ENCODE measurements at places on chromosomes 3 and 15.
A peak's percentile ranks its signal among the peaks of the same experiment; 100 is the strongest.

DNA sequence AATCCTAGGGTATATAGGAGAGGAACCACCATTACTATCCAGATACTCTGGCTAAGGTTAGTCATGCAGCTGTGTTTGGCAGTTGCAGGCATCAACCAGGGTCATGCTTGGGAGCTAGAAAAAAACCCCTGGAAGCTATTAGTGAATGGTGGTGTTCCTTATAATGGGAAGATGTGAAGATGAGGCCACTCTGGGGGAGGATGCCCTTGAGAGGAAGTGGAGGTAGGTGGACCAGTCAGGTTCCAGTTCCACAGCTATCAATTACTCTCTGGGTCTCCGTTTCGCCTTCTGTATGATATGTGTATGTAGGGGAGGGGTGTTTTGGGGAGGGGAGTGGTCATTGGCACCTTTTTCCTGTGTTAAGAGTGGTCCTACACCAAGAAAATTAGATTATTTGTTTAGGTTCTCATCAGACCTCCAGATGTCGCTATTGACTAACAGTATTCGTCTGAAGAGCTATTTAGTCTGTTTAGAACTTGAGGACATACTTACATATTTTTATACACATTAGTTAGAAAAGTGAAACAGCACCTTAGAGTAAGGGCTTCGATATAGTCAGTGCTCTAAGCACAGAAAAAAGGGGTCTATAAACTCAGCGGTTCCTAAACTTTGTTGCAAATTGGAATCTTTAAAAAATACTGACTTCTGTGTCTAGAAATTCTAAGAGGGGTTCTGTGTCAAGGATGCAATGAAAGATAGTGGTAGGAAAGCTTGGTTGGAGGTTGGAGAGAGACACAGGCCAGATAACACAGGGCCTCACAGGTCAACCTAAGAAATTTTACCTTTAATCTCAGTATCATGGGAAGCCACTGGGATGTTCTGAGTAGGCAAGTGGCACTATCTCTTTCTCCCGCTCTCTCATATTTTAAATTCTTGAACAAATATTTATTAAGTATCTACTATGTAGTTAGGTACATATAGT lies 9.1 kb upstream of the HPS3 start:
- no peak for DNase-seq

GRCh38 chr3:19399836-19400235 lies 251.5 kb downstream of the KCNH8 start:
- no peak for DNase-seq

GRCh38 chr3:71045917-71046282 lies 537.6 kb downstream of the FOXP1 start:
- no peak for DNase-seq

DNA sequence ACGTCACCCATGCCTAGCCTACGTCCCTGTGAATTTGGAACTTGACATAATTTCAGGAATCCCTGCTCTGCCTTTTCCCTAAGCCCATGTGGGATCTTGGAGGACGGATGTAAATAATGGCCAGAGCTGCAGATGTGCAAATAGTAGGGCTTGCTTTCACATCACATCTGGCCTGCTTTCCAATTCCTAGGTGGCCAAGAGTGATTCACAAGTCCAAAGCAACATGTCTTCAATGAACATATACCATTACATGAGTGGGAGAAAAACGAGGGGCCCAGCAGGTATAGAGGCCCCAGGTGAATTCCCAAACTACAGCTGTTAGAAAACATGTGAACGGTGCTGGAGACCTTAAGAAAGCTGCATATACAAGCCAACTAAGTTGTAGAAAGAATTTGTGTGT lies 214.6 kb downstream of the MAGI1 start:
- no peak for DNase-seq

GRCh38 chr15:72365844-72366243 lies 10.0 kb downstream of the HEXA start:
- DNase-seq, result no peak

DNA sequence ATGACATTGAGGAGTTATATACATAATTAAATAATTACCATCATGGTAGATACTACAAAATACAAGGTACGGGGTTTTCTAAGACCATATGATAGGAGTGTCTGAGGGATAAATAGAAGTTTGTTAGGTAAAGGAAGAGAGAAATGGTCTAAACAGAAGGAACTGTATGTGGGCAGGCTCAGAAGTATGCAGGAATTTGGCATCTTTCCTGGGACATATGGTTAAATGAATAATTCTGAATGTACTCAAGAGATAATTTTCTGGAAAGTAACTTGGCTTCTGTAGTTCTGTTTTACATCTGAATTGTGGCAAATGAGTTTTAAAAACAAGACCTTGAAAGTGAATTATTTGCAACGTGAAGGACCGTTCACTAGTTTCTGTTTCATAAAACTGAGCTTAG lies 17.5 kb downstream of the LMCD1 start:
- no peak for DNase-seq

GRCh38 chr3:76871655-76872054 lies 168.2 kb upstream of the ROBO2 start:
- no peak for DNase-seq

GRCh38 chr15:68057758-68058157 lies 3.6 kb downstream of the PIAS1 start:
- no peak for DNase-seq

DNA sequence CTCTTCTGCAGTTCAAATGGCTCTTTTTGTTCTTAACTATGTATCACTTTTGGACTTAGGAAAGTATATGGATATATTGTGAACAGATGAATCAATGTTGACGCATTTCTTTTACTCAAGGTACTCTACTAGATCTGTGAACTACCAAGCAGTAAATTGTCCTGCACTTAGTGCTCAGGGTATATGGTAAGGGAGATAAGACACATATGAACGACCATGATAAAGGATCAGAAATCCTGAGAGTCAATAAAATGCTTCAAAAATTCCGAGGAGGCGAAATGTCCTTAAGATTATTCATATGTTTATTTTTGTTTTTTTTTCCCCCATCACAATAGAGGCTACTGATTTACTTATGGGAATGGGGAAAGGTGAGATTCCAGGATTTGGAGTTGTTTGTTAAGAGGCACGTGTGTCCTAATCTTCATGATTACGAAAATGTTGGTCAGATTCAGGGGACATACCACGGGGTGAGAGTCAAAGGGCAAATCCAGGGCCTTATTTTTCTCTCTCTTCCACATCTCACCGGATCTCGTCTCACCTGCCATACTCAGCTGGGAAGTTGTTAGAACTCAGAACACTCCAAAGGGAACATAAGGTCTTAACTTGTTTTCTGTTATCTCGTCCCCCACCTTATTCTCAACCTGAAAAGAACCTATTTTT lies 475.1 kb upstream of the TBL1XR1 start:
- no peak for DNase-seq

GRCh38 chr3:140753865-140754754 lies 76.2 kb downstream of the TRIM42 start:
- no peak for DNase-seq

DNA sequence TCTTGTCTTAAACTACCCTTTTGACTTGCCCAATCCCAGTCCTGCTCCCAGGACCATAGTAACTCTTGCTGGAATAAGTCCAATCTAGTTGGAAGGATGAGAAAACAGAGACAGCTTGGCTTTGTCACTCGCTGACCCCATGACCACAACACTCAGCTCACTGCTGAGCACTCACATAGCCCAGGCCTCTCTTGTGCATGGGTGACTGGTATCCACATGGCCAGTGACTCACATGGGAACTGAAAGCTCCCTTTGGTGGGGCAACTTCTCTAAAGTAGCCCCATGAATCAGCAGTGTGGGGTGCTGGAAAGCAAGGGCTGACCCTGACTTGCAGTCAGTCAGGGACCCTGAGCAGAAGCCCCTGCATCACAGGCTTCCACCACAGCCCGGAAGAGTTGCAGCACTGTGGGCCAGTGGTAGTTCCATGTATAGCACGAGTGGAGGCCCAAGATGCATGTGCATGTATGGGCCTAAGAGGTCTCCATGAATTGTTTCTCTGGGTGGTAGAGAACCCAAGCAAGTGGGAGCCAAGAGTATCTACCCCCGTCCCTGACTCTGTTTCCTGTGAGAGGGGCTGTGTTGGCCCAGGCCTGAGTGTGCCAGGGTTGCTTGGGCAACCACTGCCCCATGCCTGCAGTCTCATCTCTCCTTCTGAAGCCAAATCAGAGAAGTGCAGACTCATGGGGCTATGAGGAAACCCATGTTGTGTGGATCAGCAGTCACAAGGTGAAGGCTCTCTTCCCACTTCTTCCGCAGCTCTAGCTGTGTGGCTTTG lies 62.1 kb upstream of the XCR1 start:
- DNase-seq, result no peak

- no peak for DNase-seq
Observed at GRCh38 chr15:34370643-34371042, 3.6 kb upstream of the LPCAT4 start.

DNA sequence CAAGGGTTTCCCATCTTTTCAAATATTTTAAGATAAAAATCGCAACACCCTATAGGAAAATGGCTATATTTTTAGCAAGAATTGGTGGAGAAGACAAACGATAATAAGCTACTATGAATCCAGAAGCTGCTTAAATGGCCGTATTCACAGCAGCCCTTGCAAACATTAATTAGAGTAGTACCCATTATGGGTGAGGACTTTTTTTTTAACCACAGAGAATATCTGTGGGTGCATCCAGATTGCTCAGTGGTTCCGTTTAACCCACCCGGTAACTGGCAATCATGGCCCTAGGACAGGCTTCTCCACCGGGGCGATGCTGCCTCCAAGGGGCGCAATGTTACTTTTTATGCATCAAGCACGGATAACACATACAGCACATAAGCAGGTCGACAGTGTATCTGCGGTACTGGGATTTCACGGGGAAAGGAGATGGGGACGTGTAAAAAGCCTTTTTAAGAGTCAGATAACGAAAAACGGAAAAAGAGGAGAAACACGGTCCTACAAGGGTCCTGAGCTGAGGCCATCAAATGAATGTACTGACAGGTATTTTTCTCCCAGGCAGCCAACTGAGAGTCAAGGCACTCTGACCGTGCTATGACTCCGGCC lies 968 bp upstream of the TMEM266 start:
- no peak for DNase-seq

- no peak for DNase-seq
Observed at GRCh38 chr3:73765878-73766545, 141.3 kb upstream of the PDZRN3 start.

- no peak for DNase-seq
Observed at GRCh38 chr3:99626417-99626788, 12.0 kb upstream of the COL8A1 start.

DNA sequence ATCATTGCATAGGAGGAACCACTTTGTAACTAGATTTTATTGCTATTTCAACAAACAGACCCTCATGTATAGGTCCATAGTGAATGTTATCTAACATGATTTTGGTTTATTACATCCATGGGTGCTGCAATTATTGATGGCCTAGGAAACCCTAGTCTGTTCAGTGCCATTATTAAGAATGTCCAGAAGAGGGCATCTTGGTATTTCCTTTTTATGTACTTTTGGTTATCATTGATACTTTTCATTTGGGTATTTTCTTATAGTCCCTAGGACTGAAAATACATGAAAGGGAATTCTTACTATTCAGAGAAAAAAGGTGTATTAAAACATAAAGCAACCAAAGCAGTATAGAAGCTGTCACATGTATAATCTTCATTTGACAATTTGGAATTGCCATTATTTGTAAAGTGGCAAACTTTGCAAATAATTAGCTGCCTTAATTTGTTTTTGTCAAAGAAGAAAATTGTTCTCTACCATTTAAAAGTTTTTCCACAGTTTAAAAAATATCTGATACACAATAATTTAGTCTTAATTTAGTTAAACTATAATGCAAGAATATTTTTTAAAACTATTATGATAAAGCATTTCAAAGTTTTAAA lies 48.7 kb downstream of the CNOT10 start:
- no peak for DNase-seq

DNA sequence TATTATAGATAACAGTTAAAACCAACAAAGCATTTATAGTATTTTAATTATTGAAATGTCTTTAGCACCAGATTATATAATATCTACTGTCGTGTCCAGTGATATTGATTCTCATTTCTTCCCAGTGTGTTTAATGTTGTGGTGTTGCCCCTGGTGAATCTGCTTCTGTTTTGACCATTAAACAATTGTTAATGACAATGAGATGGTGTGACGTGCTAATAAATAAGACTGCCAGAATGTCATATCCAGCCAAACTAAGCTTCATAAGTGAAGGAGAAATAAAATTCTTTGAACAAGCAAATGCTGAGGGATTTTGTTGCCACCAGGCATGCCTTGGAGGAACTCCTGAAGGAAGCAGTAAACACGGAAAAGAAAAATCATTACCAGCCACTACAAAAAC lies 480.0 kb upstream of the ROBO1 start:
- DNase-seq, result no peak

DNA sequence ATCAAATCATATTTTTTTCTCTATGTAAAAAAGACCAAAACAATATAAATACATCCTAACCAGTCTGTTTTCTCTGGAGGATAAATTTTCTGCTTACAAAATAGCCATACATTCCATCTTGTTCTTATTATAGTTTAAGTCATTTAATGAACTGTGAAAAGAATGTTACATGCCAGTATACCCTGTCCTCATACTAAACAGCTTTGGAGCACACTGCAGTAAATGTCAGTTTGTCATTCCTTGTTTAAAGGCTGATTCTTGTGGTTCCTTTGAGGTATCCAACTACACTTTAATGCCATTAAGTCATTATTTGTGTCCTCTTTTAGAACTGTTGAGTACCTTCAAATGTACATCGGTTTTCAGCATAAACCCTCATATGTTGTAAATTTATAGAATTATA lies 52.7 kb upstream of the DCBLD2 start:
- no peak for DNase-seq

DNA sequence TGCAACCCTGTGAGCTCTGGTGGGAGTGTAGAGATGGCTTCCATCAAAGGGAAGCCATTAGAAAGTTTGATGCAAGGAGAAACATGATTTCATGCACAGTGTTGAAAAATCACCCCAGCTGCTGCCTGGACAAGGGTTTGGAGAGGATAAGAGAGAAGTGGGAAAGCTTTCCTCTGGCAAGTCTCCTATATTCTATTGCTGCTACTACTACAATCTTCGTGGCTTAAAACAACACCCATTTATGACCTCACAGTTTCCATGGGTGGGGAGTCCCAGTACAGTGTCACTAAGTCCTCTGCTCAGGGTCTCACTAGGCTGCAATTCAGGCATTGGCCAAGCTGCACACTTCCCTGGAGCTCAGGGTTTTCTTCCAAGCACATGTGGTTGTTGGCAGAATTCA lies 229.3 kb downstream of the TAFA4 start:
- DNase-seq, result no peak

GRCh38 chr3:12369029-12369428 lies 80.2 kb downstream of the PPARG start:
- no peak for DNase-seq

- peak; percentile 39 for DNase-seq
Observed at GRCh38 chr15:22262613-22263020, 182.3 kb downstream of the OR4M2 start.

DNA sequence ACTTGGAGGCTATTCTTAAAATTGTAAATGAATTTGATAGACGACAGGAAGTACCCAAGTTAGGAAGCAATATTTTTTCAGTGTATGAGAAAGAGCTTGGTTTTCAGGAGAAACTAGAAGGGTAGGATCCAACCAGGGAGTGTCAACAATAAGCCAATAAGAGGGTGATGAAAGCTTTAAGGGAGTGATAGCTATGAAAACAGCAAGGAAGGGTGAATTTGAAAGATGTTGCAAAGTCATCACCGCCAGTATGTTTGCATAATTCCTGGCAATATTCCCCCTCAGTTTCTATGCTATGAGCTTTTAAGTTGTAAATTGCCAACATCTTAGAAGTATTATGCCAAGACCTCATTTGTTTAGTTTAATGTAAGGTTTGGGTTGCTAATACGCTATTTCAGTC lies 11.8 kb upstream of the CSTA start:
- no peak for DNase-seq

GRCh38 chr15:48688493-48688892 lies 43.0 kb upstream of the FBN1 start:
- no peak for DNase-seq

- DNase-seq, result no peak
Observed at GRCh38 chr3:173653781-173654180, 256.2 kb downstream of the NLGN1 start.
